Neuronal stem cell (in vitro differentiated cells): ENCODE measurements at places on chromosomes 12 and 14.
A peak's percentile ranks its signal among the peaks of the same experiment; 100 is the strongest.

GRCh38 chr14:101506211-101506925 lies 54.9 kb upstream of the DIO3 start:
- DNase-seq = no peak

GRCh38 chr14:104585966-104586697 lies 6.6 kb downstream of the C14orf180 start:
- DNase-seq = no peak

- no peak for DNase-seq
Measured at GRCh38 chr12:31853520-31853919, 105.7 kb upstream of the RESF1 start.

DNA sequence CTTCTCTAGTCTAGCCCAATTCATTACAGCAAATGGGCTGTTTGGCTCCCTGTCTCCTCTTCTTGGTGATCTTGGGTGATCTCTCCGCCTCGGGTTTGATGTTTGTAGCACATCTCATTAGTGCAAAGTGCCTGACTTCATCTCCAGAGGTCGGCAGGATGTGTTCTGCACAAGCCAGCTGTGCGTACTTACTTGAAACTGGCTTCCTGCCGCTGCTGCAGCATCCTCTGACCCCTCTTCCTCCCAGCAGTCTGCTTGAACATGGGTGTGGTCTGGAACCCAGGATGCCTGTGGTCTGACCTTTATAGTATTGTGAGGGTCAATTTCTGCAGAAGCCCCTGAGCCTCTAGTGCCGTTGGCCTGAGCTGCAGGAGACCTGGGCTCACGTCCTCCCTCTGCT lies 99.2 kb downstream of the BEGAIN start:
- DNase-seq = no peak

DNA sequence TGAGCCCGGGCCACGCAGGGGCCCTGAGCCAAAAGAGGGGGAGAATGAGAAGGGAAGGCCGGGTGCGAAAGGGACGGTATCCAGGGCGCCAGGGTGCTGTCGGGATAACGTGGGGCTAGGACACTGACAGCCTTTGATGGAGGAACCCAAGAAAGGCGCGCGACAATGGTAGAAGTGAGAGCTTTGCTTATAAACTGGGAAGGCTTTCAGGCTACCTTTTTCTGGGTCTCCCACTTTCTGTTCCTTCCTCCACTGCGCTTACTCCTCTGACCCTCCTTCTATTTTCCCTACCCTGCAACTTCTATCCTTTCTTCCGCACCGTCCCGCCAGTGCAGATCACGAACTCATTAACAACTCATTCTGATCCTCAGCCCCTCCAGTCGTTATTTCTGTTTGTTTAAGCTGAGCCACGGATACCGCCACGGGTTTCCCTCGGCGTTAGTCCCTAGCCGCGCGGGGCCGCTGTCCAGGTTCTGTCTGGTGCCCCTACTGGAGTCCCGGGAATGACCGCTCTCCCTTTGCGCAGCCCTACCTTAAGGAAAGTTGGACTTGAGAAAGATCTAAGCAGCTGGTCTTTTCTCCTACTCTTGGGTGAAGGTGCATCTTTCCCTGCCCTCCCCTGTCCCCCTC lies 3.0 kb downstream of the SSTR1 start:
- DNase-seq = peak; percentile 18

DNA sequence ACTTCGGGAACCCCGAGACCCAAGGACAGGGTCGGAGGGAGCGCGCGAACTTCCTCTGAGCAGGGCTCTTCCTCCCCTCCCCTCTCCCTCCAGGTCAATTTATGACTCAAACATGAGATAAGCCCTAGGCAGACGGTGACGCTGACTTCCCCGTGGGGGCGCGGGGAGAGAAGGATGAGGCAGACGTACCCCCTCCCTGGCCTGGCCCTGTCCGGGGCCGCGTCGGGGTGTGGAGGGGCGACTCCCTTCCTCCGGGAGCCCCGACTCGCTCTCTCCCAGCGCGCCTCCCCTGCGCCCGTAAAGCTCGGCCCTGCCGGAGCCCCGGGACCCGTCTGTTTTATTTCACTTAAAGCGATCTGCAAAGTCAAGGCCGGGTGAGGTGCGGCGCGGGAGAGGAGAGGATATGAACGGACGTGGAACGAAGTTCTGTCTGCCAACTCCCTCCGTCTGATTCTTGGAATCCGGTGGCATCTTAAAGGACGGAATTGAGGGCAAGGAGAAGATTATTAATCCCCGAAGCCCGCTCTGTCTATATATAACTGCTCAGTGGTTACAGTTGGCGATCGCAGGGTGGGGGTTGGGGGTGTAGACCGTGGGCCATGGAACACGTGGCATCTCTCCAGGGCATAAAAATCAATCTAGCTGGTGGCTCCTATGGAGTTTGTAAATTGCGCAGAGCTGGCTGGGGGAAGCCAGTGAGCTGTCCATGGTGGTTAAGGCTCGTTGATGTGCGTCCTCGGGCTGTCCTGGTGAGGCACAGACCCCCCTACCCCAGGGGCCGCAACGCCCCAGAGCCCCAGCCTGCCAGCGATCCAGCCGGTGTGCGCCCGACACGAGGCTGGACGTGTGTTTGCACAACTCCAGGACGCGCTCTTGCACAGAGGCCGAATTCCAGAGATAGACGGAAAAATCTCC lies 2.9 kb upstream of the PTHLH start:
- peak; percentile 47 for DNase-seq

GRCh38 chr12:96427269-96427729 lies 27.1 kb upstream of the CDK17 start:
- DNase-seq = peak; percentile 11

DNA sequence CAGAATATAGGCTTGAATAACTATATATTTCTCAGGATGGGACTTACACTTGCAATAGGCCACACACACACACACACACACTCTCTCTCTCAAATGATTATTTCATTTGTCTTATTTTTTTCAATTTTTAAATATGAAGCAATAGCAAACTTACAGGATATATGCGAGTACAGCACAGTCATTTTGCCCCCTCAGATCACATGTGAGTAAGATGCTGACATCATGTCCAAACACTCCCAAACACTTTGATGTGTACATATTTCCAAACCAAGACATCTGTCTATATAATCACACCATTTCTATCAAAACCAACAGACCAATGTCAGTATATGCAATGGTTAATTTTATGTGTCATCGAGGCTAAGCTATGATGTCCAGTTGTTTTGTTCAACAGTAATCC lies 1535.9 kb upstream of the FLRT2 start:
- DNase-seq = no peak

- DNase-seq = no peak
Measured at GRCh38 chr12:103712216-103712615, 125.1 kb downstream of the STAB2 start.

DNA sequence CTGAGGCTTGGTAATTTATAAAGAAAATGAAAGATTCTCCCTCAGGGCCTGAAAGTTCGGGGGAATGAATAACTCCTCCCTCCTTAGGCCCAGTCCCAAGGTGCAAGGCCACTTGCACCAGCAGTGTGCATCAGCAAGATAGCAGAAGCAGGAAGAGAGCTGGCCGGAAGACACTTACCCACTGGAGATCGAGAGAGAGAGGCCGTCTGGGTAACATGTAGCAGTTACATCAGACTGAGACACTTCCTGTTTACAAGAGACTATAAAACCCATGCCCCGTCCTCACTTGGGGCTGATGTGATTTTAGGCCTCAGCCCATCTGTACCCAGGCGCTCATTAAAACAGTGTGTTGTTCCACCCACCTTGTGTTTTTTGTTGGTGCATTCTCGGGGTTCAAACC lies 85.2 kb downstream of the TMTC3 start:
- no peak for DNase-seq

DNA sequence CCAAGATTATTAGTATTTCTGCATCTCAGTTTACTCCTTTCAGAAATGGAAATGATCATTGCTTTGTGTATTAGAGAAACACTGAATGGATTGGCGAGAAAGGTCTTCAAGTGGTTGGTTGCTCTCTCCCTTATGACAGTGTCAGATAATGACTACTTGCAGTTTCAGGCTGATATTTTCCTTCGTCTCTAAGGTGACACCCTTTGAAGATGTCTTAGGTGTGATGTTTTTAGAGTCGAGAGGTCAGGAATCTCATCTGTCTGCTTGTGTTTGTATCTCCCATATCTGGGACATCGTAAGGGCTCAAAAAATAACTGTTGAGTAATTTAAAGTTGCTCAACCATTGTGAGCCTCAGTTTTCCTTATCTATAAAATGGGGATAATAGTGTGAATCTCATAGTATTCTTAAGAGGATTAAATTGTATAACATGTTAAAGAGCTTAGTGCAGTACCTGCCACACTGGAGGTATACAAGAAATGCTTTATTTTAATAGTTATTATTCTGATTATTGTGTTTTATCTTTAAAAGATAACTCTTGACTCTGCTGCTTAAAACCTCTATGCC lies 40.1 kb downstream of the NPAS3 start:
- DNase-seq = no peak

GRCh38 chr12:91406920-91407341 lies 224.3 kb upstream of the DCN start:
- no peak for DNase-seq

DNA sequence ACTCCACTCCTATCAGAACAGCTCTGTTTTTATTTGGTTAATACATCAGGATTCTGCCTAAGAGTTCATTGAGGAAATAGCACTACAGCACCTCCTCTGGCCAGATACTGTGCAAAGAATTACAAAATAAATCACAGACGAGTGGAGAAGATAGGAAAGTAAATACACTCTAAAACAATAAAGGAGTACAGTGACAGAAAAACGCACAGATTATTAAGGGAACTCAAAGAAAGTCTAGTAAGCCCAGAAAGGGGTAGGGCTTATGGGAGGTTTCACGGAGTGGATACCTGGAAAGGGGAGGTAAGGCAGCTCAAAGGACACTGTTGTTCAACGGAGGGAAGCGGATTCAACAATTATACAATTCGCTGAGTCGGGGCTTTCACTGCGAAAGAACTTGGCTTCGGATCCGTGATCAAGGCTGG lies 5.5 kb downstream of the OR10AD1 start:
- no peak for DNase-seq

- DNase-seq = no peak
Measured at GRCh38 chr14:86501611-86502010, 971.7 kb downstream of the FLRT2 start.

DNA sequence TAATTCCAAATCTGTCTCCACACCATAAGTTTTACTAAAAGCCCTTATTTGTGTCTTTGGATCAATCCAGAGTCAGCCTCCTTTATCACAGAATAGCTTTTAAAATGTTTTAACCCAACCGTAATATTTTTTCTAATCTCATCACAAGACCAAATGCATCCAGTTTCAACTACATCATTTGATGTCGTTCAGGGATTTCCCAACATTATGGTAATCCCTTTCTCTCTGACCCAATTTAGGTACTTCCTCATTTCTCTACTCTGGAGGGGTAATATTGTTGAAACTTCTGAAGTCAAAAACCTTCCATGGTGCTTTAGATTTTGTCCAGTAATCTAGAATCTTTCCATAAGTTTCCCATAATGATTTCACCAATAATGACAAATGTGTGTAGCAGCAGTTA lies 596.8 kb downstream of the SOX5 start:
- DNase-seq = no peak

DNA sequence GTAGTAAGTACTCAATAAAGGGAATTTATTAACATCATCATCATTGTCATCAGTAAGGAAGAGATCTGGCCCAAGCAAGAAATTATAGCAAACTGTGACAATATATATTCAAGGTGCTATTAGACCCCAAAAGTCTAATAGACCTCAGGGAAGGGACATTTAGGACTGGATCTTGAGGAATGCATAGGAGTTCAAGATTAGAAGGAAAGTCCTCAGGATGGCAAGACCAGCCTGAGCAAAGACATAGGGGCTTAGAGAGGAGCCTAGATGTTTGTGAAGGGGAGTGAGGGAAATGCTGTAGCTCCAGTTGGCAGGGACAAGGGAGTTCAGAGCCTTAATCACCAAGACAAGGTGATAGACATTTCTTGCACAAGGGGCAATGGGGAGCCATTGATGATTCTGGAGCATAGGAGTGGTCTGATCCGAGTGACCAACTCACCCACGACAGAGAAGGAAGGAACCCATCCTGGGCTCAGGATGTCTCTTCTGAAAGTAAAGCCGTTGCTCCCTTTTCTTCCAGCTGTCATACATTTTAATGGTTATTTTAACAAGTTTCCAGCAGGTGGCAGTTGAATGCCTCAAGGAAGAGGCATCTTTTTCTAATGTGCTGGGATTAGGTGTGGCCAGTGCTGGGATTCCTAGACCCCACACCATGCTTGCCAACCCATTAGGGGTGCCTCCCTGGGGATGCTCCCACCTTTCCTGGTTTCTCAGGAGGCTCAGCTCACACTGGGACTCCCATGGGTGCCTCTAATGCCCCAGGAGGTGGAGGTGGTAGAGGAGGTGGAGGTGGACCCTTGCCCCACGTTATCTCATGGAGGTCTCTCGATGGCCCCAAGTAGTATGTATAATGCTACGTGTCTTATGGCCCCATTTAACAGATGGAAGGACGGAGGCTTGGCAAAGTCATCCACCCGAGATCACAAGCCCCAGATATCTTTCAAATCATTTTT lies 37.8 kb downstream of the PHETA1 start:
- no peak for DNase-seq

GRCh38 chr12:80756875-80757274 lies 40.2 kb downstream of the MYF5 start:
- DNase-seq = no peak

GRCh38 chr14:106821119-106821518 lies 1294.7 kb downstream of the TMEM121 start:
- no peak for DNase-seq

- DNase-seq = no peak
Measured at GRCh38 chr14:68376067-68376779, 416.6 kb downstream of the ZFP36L1 start.

GRCh38 chr14:81535396-81536164 lies 1.9 kb upstream of the SEL1L start:
- no peak for DNase-seq

DNA sequence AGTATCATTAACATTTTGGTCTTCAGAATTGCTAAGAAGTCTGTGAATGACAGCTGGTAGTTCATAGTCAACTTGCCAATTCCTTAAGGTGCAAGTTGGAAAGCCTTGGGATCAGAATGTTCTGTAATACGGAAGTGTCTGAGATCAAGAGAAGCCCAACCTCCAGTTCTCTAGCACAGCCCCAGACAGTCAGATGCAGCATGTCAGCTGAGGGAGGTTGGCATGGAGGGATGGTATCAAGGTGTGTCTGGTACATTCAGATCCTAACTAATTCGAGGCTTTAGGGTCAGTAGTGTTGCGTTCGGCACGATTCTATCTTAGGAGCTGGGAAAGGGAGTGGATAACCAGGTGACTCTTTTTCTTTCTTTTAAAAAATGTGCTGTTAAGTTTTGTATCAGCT lies 38.3 kb downstream of the FNTB start:
- DNase-seq = no peak

DNA sequence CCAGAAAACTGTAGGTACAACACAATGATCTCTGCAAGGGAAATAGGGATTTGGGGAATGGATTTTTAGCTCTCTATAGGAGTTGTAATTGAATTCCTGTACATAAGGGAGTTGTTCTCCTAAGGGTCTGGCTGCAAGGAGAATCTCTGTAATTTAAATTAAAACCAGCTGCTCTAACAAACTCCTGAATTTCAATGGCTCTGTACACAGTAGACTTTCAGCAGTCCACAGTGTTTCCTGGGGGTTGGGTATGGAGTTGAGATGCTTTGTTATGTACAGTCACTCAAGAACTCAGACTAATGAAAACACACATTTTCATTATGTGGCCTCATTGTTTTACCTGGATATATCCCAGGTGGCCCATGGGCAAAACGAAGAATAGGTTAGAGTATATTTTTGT lies 93.2 kb downstream of the NAV3 start:
- no peak for DNase-seq
